Placental pericyte (primary cell): ENCODE measurements at places on chromosomes 3 and 15. TPM values are rescaled to one million over a fixed set of nuclear protein-coding genes. Genes with fewer than 3 reads are reported as not detected.

Gene ONECUT1
- not detected in 2 replicates for total RNA-seq

Gene TNFSF10
- 0.22 and 0.43 TPM in 2 replicates for total RNA-seq

Gene GOLGA6B
- not detected in 2 replicates for total RNA-seq

Gene NAALADL2
- 2.7 and 4.2 TPM in 2 replicates for total RNA-seq
